Amygdala (tissue), 56 donors: ENCODE measurements at places on chromosomes 16 and 17.
A peak's percentile ranks its signal among the peaks of the same experiment; 100 is the strongest.

DNA sequence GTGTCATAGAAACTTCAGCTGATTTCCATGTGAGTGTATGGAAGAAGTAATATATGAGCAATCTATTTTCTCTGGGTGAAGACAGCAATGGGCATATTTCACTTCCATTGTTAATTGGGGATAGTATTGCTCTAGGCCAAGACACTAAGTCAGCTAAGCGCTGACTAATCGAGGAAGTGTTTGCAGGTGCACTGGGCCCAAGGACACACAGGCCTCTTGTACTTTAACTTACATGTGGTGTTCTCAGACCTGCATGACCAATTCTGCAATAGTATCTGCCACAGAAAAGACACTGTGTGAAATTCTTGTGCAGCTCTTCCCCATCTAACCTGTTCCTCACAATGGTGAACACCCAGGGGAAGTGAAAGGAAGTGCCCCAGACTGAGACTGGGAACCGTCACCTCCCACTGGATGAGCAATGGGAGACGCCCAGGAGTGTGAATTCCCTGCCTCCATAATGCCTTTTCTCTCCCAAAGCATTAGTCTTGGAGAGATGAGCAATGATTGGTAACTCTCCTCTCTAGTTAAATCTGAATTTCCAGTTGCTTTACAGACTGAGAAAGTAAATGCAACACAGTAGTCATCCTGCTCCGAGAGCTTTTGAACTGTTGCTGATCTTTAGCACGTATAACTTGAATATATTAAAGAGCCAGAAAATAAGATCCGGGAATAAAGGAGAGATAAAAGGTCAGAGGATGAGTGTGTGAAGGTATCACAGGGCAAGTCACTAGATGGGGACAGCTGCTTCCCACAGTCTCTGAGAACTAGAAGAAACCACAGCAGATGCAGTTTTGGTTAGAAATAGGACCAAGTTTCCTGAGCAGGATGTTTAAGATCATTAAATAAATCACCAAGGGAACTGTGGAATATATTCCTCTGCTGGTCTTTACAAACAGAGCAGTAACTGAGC lies 82.6 kb downstream of the CDK5R1 start:
- no peak for DNase-seq

DNA sequence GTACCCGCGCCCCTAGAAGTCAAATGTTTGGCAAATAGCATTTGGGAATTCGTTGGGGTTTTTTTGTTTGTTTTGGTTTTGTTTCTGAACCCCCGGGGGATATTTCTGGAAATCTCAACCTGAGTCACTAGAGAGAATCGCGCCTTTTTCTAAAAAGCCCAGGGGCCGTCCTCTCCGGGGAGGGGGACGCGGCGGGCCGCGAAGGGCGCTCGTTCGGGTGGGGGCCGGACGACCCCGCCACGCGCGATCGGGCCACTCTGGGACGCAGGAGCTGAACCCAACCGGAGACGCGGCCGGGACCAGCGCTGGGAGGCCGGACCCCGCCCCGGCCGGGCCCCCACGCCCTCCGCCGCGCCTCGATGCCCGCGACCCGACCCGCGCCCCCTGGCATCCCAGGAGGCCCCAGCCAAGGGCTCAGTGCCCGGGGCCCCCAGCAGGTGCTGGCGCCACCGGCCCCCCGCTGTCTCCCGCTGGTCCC lies 302 bp downstream of the LITAF start:
- no peak for DNase-seq

DNA sequence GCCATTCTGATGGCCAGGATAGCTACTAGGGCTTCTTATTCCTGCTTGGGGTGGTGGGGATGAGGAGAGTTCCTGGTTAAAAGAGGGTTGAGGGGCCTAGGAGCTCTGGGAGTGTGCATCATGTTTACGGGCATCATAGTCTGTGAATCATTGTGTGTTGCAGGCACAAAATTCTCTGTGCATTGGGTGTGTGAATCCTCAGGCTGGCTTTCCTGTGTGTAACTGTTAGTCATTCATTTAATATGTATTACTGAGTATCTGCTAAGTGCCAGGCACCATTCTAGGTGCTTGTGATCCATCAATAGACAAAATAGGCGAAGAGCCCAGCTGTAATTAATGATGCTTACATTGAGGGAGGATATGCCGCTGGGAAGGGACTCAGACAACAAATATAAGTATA lies 5.8 kb downstream of the PPY start:
- DNase-seq: no peak

- DNase-seq: no peak
Observed at GRCh38 chr17:69350911-69351310, 24.0 kb upstream of the ABCA5 start.

DNA sequence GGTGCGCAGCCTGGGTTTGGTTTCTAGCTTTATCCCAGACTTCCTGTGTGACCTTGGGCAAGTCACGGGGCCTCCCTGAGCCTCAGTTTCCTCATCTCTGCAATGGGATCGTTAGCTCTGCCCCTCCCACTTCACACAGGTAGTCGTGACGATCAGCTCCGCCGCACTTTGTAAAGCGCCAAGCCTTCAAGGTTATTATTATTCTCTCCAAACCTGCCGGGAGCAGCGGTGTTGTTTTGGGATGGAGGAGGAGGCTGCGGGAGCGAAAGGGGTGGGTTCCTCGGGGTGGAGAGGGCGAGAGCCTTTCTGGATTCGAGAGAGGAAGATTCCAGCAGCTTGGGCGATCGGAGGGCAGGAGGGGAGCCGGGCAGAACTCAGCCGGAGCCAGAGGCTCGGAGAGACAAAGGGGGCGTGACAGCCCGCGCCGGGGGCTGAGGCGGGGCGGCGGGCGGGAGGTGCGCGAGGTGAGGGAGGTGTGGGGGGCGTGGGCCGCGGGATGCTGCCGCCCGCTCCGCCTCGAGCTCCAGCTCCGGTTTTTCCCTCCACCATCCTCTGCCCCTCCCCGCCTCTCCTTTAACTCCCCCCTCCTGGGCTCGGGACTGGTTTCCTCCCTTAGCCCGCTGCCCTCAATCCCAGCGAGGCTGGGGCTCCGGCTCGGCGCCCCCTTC lies at the start of gene EFNB3:
EFNB3 (plus strand) TSS at position 602 of the 668 bp plus-strand sequence. CDS start 397 bp downstream, outside the sequence.
- no peak for DNase-seq

- peak; percentile 69 for DNase-seq
Observed at GRCh38 chr17:58527949-58528348, 13.5 kb upstream of the MTMR4 start.

DNA sequence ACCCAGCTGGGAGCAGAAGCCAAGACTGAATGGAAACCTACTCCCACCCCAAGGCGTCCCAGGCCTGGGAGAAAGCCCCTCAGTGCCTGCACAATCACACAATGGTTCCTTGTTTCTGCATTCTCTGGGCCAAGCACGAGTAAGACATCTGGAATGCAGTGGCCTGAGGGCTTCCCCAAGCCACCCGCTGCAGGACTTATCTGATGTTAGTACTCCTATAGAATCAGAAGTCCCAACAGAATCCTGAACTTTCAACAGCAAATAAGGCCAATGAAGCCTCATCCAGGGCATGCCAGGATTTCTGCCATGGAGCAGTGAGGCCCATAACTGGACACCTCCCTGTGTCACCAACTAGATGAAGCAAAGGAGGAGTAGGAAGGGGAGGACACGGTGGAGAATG lies 28.6 kb downstream of the MYO18A start:
- no peak for DNase-seq

DNA sequence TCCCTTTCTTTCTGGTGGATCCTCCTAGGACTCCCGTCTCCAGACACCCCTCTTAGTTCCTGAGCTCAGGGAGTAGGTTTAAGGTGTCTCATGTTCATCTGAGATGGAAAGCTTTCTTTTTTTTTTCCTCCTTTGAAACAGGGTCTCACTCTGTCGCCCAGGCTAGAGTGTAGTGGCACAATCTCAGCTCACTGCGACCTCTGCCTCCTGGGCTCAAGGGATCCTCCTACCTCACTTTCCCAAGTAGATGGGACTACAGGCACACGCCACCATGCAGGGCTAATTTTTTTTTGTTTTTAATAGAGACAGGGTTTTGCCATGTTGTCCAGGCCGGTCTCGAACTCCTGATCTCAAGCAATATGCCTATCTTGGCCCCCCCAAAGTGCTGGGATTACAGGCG lies 3.6 kb upstream of the GSE1 start:
- DNase-seq: no peak

GRCh38 chr17:80504686-80505413 lies 28.4 kb upstream of the NPTX1 start:
- DNase-seq: no peak

GRCh38 chr17:65704731-65705130 lies 143.3 kb upstream of the AXIN2 start:
- no peak for DNase-seq

- peak; percentile 30 for DNase-seq
Observed at GRCh38 chr16:88387941-88388627, 5.3 kb downstream of the ZNF469 start.

- DNase-seq: no peak
Observed at GRCh38 chr17:79794659-79795511, 2.0 kb downstream of the CBX8 start.

DNA sequence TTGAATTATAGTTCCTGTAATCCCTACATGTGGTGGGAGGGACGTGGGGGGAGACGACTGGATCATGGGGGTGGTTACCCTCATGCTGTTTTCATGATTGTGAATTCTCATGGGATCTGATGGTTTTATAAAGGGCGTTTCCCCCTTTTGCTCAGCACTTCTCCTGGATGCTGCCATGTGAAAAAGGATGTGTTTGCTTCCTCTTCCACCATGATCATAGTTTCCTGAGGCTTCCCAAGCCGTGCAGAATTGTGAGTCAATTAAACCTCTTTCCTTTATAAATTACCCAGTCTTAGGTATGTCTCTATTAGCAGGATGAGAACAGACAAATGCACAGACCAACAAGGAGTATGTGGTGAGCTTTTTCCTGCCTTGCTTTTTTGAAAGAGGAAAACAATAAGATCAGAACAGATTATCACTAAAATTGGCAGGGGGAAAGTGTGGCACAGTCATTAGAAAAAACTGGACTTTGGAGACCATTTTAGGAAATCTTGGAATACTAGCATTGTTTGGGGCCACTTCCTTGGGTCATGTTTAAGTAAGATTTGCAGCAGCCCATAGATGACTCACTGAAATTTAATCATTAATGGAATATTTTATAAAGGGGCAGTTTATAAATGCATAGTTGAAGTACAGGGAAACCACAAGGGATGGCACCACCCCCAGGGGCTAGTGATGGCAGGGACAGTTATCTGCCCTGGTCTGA lies 352.8 kb downstream of the CDH13 start:
- DNase-seq: no peak

DNA sequence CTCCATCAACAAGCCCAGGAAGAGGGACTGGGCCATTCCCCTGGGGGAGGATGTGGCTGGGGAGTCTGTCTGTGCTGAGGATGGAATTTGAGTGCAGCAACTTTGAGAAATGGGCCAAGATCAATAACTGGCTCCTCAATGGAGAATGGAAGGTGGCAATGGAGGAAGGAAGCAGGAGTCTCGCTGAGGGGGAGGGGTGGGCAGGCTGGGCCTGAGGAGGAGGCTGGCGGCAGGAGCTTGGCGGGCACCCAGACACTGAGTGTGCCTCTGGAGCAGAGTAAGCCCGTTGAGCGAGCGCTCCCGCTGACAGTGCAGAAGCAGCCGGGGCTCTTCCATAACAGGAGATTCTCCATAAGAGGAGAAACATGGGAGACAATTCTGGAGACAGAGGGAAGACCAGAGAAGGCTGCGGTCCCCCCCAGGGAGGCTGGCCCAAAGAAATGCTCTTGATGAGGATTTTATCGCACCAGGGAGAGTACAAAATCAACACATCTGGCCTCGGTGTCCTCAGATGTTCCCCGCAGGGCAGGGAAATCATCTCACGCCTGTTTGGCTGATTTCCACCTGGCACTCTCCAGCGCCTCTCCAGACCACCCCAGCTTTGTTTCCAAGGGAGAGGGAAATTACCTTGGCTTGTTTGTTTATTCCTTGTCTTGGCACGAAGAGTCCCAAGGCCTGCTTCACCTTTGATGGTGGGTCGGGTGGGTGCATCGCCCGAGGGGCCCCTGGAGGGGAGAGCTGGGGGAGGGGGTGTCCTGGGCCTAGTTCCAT lies 2.8 kb upstream of the MMP15 start:
- peak; percentile 24 for DNase-seq
